ENCODE measurements at places on chromosomes 13 and 19.

GRCh38 chr13:39892721-39893685, 237.5 kb downstream of the COG6 start:
- DNase-seq, result peak; percentile 17

DNA sequence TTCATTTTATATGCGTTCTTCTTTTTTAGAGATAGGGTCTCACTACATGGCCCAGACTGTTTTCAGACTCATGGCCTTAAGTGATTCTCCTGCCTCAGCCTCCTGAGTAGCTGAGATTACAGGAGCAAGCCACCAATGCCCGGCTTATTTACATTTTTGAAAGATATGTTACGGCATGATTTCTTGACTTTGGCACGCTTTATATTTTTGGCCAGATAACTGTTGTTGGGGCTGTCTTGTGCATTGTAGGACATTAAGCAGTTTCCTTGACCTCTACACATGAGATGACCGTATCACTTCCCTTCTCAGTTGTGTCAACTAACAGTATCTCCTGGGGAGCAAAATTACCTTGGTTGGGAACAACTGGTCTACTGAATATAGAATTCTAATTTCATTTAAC, 28.9 kb upstream of the CLDN10 start:
- DNase-seq, result no peak

- no peak for DNase-seq
Measured at GRCh38 chr19:1232652-1233072, 5.1 kb downstream of the CBARP start.

GRCh38 chr13:21625366-21625765, 21.4 kb upstream of the MICU2 start:
- DNase-seq, result peak; percentile 35

DNA sequence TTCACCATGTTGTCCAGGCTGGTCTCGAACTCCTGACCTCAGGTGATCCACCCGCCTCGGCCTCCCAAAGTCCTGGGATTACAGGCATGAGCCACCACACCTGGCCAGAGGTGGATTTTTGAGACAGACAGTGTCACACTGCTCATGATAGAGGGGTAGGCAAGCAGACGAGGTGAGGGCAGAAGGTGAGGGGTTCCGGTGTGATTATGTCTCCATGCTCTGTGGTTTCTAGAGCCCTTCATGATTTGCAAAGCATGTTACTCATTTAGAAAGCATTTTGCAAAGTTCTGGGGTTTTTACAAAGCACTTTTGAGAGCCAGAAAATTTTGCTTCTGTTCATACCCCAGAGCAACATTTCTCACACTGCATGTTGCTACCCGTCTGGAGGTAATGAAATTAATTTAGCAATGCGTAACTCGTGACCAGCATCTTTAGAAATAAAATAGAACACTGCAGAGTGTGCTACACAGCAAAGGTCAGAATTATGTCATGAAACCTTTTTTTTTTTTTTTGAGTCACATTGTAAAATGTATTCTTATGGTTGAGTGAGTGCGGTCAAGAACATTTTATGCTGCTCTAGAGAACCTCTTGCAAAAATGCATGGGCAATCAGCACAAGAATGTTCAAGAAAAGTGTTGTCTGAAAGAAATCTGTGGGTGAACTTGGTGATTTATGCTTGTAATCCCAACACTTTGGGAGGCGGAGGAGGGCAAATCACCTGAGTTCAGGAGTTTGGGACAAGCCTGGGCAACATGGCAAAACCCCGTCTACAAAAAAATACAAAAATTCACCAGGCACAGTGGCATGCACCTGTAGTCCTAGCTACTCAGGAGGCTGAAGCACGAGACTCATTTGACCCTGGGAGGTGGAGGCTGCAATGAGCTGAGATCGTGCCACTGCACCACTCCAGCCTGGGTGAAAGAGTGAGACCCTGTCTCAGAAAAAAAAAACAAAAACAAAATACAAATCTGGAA, 58.0 kb downstream of the MAP4K1 start:
- peak; percentile 54 for DNase-seq

- no peak for DNase-seq
Measured at GRCh38 chr19:1913781-1914577, 8.8 kb downstream of the ADAT3 start.

DNA sequence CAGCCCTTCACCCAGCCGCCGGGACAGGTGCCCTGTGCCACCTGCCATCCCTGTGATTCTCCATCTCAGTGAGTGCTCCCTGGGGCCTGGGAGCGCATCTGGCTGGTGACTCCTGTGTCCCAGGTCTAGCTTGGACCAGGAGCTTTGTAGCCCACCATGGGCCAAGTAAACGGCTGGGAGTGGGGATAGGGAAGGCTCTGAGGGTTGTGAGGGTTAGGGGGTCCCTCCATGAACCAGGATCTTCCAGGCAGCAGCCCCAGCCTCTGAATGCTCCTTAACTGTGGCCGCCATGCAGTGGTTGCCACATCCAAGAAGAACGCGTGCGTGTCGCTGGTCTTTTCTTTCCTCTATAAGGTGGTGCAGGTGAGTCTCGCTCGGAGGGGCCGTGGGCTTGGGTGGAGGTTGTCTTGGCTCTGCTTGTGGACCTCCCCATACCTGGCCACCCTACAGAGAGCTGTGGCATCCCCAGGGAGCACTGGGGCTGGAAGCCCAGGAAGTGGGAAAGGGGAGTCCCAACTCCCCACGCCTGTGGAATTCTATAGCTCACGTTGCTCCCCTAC, 8.4 kb downstream of the AP1M1 start:
- DNase-seq, result no peak

- peak; percentile 47 for DNase-seq
Measured at GRCh38 chr19:45768655-45768983, 433 bp downstream of the SIX5 start.

DNA sequence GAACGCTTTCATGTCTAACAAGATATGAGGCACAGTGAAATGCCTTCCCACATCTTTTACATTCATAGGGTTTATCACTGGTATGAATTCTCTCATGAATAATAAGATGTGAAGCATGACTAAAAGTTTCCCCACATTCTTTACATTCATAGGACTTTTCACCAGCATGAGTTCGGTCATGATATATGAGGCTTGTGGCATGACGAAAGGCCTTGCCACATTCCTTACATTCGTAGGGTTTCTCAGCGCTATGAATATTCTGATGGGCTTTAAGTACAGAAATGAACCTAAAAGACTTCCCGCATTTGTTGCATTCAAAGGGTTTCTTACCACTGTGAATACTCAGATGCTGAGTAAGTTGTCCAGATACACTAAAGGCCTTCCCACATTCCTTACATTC, 21.3 kb downstream of the ZNF607 start:
- DNase-seq, result no peak

- DNase-seq, result no peak
Measured at GRCh38 chr19:37692956-37693620, 26.5 kb downstream of the ZNF607 start.

- DNase-seq, result no peak
Measured at GRCh38 chr13:33212396-33212795, 73.2 kb downstream of the STARD13 start.

DNA sequence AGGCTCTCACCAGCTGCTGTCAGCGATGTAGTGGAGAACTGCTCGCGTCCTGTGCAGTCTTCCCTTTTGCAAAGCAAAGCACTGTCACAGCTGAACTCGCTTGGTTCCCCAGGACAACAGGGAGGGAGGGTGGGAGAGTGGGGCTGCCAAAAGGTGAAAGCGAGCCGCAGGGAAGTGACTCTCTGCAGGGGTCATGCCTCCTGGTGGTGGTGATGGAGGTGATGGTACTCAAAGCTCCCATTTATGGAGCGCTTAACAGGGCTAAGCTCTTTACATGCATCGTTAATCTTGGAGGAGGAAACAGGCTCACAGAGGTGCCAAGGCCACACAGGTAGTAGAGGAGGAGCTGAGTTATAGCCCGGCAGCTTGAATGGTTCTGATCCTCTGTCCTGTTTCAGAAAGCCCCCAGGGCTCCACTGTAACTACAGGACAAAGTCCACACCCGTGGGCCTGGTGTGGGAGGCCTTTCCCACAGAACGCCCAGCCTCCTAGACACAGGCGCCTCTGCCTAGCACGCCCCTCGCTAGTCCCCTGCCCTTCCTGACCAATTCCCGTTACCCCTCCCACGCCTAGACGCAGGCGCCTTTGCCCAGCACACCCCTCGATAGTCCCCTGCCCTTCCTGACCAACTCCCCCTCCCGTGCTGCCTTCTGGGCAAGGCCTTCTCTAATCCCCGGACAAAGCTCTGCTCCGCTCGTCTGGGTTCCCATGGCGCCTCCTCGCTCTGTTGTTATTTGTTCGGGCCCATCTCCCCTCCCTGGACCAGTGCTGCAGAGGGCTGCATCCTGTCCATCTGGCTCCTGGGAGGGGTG, 10.7 kb downstream of the PPP1R37 start:
- no peak for DNase-seq

DNA sequence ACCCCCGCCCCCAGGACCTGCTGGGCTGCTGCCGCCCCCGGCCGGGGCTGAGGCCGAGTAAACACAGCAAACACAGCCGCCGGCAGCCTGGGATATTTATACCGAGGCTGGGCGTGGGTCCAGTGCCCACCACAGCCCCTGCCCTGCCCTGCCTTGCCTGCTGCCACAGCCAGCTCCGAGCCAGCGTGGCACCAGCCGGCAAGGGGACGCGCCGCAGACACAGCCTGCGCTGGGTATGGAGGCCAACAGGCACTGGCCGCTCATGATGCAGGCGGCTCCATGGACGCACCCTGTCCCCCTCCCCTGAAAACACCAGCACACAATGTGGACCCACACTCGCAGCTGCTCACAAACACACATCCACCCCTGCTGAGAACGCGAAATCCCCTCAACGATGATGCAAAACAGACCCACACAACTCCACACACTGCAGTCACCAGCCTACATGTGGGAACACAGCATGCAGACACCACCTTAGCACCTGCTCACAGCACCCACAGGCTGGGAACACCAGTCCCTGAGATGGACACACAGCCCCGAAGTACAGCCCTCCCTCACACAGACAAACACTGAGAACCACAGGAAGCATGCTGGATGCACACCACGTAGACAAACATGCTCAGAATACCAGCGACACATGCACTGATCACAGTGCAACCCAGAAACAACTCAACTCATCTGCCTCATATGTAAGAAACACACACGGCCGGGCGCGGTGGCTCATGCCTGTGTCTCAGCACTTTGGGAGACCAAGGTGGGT, 16.2 kb downstream of the CCDC97 start:
- peak; percentile 42 for DNase-seq

DNA sequence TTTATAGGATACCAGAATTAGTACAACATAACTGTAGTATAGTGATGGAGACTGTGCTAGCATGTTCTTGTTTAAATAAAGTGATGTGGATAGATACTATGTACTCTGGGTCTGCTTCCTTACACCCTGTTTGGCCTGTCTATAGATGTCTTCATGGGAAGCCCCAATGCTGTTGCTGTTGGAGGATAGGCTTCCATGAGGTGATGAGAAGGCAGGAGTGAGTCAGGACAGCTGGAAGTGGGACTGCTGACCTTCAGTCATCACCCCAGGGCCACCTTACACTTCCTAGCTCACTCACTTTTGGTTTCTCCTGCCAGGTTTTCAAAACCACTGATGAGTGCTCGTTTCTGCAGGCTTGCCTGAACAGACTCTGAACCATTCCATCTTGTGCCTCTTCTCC, 4.2 kb downstream of the KCTD4 start:
- DNase-seq, result no peak

DNA sequence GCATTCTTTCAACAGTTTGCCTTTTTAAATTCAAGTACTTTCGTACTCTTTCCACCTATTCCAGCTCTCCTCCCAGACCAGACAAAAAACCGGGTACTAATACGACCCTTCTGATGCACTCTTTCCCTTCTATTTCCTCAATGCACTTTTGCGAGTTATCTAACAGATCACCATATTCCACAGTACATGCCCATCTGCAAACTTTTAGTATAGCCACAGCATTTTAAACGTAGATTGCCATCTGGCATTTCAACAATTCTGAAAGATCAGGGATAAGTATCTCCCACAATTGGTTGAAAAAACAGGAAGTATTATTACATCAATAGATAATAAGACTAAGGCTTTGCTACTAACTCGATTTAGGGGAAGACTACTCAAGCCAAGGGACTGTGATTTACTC, 31.5 kb downstream of the RBM26 start:
- no peak for DNase-seq

DNA sequence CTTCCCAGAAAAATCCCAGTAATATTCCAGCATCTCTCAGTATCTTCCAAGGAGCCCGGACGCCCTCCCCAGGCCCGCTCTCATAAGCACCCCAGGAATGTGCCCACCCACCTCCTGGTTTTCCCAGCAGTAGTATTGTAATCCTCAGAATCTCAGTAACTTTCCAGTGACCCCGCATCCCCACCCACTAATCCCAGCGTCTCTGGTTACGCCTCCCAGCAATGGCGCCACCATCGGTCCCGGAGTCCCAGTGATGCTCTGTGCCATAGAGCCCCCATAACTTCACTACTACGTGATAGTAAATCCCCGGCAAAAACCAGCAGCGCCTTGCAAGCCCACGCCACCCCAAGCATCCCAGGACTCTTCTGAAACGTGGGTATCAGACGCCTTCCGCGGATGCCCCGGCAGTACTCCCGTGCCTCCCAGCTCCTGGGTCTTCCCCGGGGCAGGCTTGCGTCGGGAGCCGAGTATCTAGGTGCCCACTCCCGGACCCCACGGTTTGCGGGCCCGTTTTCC, 928 bp upstream of the PNPLA6 start:
- DNase-seq, result peak; percentile 29

DNA sequence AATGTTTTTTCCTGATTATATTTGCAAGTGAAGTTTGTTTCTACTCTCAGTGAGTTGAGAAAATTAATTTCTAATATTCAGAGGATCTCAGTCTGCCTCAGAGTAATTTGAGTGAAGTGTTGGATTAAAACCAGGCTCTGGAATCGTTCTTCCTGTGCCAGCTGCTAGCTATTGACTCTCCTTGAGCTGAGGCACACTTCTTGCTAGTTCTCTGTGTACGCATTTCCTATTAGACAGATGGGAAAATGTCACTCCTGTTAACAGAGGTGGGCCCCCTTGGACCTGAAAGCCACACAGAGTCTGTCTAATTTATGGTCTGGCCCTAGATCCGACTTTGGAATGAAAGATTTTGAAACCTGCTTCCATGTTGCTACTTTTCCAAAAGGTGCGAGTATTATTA, 107.6 kb upstream of the RNF113B start:
- DNase-seq, result no peak

GRCh38 chr13:73481886-73482445, 423.2 kb downstream of the KLF5 start:
- no peak for DNase-seq

- DNase-seq, result no peak
Measured at GRCh38 chr19:4714016-4714415, 9.6 kb downstream of the DPP9 start.

- DNase-seq, result no peak
Measured at GRCh38 chr19:13396250-13397080, 109.8 kb downstream of the CACNA1A start.

- DNase-seq, result peak; percentile 100
Measured at GRCh38 chr19:40777937-40778705, at the start of gene RAB4B. TSS of gene RAB4B (plus strand) at chr19:40778247. CDS start at chr19:40778376, 129 bp downstream.

Measured in CD4-positive, alpha-beta T cell treated with Interleukin-17A for 1 hour (primary cell).